ENCODE measurements at places on chromosomes 2 and 18. TPM values are rescaled to one million over a fixed set of nuclear protein-coding genes. Genes with fewer than 3 reads are reported as not detected.

Gene SOCS6
- total RNA-seq: 23.1 TPM

Gene ITGA4
- 58.6 TPM for total RNA-seq

Gene PHOSPHO2
- total RNA-seq: 8.3 TPM

Gene MDH1B
- 1.3 TPM for total RNA-seq

Gene TMEM17
- 1.3 TPM for total RNA-seq

Gene DNAJC5G
- total RNA-seq: not detected

Gene IFIH1
- 6.9 TPM for total RNA-seq

Gene MALL
- 1.6 TPM for total RNA-seq

Gene SERPINB12
- total RNA-seq: not detected

Gene SLC16A14
- 1.2 TPM for total RNA-seq

Gene WDR75
- 37.9 TPM for total RNA-seq

Gene SMAD2
- total RNA-seq: 51.3 TPM

Gene LINC00305
- not detected for total RNA-seq

Gene NOTO
- not detected for total RNA-seq

Gene TMEM163
- 0.13 TPM for total RNA-seq

Gene NYAP2
- under 0.01 TPM for total RNA-seq

Gene FOXD4L1
- under 0.01 TPM for total RNA-seq

Gene FSHR
- total RNA-seq: not detected

Gene ANKRD30BL
- total RNA-seq: not detected

Gene SH3RF3
- total RNA-seq: 21.8 TPM

Gene DIPK1C
- not detected for total RNA-seq

Gene PSMG2
- 87.4 TPM for total RNA-seq

Gene KCNJ13
- total RNA-seq: not detected

Gene PDE1A
- total RNA-seq: 15.3 TPM

Gene ITM2C
- total RNA-seq: 311 TPM

Gene DSG4
- not detected for total RNA-seq

Gene IL37
- not detected for total RNA-seq

Gene GPR17
- total RNA-seq: not detected

Gene SCYGR4
- not detected for total RNA-seq

Gene AOX1
- 23.7 TPM for total RNA-seq

Gene PARD3B
- total RNA-seq: 1.4 TPM

Gene PTCD3
- total RNA-seq: 23.5 TPM

Gene ANKRD30B
- total RNA-seq: not detected

Gene LRATD1
- total RNA-seq: 0.64 TPM

Gene TUBB8B
- total RNA-seq: not detected

Gene RAPGEF4
- 0.13 TPM for total RNA-seq

Gene CYP27A1
- 30.4 TPM for total RNA-seq

All from epithelial cell of alveolus of lung (primary cell).